ENCODE measurements at places on chromosomes 5 and 9. TPM values are rescaled to one million over a fixed set of nuclear protein-coding genes. Genes with fewer than 3 reads are reported as not detected.

Gene PRELID1
- total RNA-seq = 80.5 TPM

Gene HNRNPA0
- 68.6 TPM for total RNA-seq

DNA sequence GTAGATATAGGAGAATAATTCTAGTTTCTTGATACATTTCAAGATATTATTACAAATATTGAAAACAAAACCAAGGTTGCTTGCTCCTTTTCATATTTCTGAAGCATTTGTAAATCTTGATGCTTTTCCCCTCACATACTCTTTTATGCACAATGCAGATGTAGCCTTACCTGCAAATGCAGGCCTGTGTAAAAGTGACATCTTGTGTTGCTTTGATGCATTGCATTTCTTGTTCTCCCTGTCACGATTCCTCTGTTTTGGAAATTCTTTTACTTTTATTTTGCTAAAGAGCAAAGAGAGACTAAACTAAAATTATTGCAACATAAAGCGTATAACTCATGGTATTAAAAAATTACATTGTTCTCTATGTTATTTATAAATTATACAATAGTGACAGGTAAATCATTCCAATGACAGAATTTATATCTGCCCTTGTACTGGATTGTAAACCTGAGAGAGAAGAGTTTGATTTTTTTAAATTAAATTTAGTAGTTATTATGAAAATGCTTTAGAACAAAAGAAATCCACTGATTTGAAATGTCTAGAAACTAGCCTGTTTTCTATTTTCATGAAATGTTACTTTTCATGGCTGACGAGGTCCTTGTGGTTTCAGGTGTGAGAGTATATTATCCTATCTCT is 970.0 kb downstream of the MAT2B start:
- DNase-seq = no peak

DNA sequence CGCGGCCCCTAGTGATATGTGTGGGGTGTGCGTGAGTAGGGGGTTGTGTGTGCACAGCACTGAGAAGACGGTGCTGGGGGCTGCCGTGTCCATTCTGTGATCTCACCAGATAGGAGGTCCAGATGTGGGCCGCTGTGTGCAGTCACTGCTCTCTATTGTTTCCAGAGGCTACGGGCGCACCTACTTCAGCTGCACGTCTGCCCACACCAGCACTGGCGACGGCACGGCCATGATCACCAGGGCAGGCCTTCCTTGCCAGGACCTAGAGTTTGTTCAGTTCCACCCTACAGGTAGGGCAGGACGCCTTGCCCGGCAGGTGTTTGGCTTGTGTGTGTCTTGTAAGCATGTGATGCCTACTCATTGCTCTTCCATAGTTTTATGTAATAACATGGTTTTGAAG is 12.6 kb downstream of the SDHA start:
- DNase-seq = no peak

DNA sequence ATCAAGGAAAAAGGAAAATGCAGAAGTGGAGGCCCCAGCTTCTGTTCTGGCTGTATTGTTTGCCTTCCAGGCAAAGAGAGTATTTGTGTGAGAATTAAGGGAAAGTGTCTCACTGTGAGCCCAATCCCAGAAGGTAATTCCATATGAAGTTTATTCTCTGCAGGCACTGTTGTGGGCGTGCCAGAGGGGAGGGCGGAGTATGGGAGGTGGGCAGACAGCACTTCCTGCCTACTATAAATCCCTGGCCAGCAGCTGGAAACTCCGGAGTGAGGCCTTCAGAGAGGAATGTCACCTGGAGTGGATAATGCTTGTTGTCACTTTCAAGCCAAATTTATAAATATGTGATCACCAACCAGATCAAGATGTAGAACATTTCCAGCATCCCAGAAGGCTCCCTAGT is 209.5 kb downstream of the ARHGAP26 start:
- no peak for DNase-seq

Gene PCDHB12
- 6.1 TPM for total RNA-seq

- DNase-seq = no peak
Observed at GRCh38 chr9:112299514-112299913, 33.9 kb downstream of the PTBP3 start.

DNA sequence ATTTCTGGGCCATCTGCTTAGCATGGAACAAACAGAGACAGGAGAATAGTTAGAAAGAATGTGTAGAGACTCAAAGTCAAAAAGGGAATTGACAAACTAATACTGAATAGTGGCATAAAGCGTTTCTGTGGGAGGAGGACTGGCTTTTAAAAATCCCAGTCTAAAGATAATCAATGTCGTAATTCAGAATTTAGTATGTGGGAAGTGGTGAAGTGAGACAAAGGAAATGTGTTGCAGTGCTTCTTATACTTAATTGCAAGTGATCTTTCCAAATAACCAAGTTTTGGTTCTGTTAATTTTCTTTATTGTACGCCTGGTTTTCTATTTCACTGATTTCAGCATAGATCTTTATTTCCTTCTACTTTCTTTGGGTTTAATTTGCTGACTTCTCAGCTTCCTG is 133.2 kb downstream of the ENTREP1 start:
- no peak for DNase-seq

Gene SLC36A3
- total RNA-seq = not detected

All from mesothelial cell of epicardium (in vitro differentiated cells).